A673 (cell line): ENCODE measurements at places on chromosomes 5 and 9. TPM values are rescaled to one million over a fixed set of nuclear protein-coding genes. Genes with fewer than 3 reads are reported as not detected.

The TGFBI gene
- 108 and 115 TPM in 2 replicates for total RNA-seq

DNA sequence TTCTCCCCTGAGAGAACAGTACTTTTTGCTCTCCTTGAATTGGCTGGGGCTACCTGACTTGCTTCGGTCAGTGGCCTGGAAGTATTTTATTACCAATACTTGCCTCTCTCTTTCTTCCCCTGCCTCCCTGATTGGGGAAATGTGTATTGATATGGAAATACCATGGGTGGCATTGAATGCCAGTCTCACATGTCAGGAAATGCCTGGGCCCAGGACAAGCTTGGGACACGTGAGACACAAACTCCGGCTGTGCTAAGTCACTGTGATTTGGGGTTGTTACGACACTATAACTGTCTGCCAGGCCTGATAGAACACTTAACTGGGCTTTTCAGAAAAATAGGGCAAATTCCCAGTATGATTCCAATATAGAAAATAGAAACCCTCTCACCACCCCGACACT lies 238.3 kb downstream of the GADD45G start:
- DNase-seq: no peak

GRCh38 chr5:180071531-180072255 lies at the start of gene RNF130:
RNF130 (minus strand) TSS chr5:180071759; CDS start chr5:180071702, 57 bp downstream.
- DNase-seq: peak; percentile 83

DNA sequence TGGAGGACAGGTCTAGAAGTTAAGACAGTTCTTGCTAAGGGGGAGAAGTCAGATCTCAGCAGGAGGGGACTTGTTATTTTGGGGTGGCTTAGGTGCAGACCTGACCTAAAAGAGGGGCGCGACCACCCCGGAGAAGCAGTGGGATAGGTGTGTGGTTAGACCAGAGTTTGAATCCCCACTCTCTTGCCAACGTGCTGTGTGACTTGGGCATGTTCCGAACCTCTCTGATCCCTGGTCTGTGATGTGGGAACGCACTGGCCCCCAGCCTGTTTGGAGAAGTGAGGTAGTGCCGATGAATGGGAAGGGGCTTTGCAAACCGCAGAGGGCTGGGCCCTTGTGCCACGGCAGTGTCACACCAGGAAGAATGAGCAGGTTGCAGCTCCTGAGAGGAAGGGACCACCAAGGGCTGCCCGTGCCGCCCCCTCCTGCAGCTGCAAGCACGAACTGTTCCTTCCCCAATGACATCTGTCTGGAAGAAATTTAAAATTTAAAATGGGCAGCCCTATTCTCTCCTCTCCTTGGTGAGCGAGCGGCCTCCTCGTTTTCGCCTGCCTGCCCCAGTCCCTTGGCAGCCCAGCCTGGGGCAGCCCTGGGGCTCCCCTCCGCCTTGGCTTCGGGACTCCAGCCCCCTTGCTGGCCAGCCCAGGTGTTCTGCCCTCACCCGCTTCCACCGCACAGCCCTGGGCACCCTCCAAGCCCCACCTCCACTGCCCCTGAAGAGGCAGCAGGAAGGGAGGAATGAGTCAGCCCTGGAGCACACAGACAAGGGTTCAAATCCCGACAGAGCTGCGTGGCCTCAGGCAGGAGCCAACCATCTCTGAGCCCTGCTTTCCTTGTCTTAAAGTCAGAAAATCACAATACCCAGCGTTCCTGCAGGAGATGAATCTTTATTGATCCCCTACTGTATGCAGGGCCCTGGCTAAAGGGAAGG lies 1.6 kb downstream of the FIBCD1 start:
- no peak for DNase-seq

- DNase-seq: no peak
Observed at GRCh38 chr5:32866138-32866537, 155.0 kb downstream of the NPR3 start.

DNA sequence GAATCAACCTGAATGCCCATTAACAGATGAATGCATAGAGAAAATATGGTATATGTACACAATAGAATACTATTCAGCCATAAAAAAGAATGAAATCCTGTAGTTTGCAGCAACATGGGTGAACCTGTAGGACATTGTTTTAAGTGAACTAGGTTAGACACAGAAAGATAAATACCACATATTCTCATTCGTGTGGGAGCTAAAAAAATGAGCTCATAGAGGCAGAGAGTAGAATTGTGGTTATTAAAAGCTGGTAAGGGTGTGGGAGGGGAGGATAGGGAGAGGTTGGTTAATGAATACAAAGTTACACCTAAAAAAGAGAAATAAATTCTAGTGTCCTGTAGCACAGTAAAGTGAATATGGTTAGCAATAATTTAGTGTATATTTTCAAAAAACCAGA lies 23.5 kb downstream of the PTTG1 start:
- DNase-seq: no peak

GRCh38 chr9:93132946-93133680 lies 938 bp downstream of the NINJ1 start:
- no peak for DNase-seq
